ENCODE measurements at places on chromosomes 2 and 18.

DNA sequence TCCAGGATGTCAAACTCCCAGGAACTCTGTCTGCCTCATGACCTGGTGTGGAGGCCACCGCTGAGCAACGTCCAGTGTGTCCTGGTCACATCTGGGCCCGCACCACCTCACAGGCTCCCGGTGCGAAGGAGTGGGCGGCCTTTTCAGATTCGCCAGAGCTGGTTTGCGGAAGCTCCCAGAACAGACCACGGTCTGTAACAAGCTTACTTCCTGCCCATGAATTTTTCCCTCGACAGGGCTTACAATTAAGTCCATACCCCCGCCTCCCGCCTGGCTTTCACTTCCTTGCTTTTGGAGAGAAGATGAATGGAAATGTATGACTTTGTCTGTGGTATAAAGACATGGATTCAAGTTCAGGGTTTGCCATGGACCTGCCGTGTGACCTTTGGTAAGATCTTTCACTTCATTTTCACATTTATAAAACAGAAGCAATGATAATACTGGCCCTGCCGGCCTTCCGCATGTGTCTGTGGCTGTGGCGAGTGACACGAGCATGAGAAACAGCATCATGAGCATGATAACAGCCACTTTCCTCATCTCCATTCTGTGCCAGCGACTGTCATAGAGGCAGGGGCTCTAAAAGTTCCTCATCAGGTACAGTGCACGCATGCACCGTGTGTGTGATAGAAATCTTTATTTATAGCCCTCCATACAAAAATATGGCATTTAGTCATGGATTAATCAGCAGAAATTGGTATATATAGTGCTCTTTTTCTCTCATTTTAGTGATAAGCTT is 31.0 kb upstream of the KCNF1 start:
- no peak for DNase-seq

GRCh38 chr2:106119074-106119473 is 75.0 kb downstream of the UXS1 start:
- DNase-seq, result no peak

DNA sequence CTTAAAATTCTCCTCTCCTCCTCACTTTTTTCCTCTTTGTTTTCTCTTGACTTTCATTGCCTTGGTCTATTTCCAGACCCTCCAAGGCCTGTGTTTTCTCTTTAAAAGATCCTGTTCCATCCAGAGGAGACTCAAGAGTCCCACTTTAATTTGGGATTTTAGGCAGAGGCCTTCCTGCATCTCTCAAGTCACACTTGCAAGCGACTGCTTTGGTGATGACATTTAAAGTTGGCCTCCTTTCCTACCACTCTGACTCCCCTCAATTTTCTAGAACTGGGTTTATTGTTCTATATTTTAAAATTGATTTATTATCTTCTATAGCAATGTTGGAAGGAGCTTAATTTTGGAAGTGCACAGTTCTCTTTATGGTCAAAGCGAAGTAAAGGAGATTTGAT is 16.3 kb downstream of the ASAP2 start:
- DNase-seq, result no peak

- DNase-seq, result no peak
These were observed 8.6 kb upstream of the PLB1 start for GRCh38 chr2:28487258-28487657.

GRCh38 chr2:28325567-28326468 is 66.8 kb upstream of the FOSL2 start:
- no peak for DNase-seq

- DNase-seq, result no peak
These were observed 1.2 kb downstream of the KDSR start for GRCh38 chr18:63365876-63366212.

- DNase-seq, result no peak
These were observed 107.7 kb downstream of the SCG2 start for GRCh38 chr2:223494496-223494895.

- DNase-seq, result no peak
These were observed 215.7 kb downstream of the MGAT5 start for GRCh38 chr2:134469516-134470115.

DNA sequence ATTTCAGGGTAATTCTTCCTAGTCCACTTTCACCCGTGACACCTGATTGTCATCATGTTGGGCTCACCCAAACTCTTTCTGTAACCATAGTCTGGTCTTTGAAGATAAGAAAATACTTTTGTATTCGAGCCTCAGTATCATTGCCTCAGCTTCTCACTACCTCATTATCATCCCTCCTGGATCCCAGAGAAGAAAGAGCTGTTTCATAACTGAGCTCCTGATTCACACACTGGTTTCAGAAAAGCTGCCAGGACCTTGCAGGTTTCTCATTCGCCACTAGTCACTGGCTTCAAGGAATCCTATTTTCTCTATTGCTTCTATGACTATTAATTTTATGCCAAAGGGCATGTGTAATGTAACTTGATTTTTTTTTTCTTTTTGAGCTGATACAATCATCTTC is 2.9 kb upstream of the CRIM1 start:
- no peak for DNase-seq

DNA sequence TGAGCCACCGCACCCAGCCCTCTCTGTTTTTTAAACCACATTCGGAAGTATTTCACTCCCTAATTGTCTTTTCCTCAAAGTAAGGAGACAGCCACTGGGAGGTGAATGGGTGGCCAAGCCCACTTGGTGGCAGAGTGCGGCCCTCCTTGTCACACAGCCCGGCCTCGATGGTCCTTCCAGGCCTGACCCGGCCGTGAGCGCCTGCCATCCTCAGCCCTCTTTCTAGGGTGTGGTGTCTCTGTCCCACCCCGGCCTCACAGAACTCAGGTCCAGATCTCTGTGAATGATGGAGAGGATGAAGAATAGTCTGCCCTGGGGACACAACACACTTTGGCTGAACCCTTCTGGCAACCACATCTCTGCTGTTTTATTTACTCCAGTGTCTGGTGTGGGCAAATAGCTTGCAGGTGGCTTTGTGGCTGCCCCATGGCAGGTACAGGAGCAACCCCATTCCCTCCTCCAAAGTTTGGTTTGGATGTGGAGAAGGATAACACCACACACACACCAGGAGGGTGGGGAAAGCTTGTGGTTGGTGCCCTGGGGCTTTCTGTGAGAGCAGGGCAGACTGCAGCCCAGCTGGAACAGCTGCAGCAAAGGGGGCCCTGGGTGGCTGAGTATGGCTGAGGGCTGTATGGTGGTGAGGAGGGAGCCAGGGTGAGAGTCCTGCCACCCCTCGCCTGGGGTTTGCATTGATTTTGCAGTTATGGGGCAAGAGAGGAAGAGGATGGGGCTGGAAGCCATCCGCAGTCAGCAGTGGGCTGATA is 88.6 kb downstream of the FAM168B start:
- DNase-seq, result no peak

DNA sequence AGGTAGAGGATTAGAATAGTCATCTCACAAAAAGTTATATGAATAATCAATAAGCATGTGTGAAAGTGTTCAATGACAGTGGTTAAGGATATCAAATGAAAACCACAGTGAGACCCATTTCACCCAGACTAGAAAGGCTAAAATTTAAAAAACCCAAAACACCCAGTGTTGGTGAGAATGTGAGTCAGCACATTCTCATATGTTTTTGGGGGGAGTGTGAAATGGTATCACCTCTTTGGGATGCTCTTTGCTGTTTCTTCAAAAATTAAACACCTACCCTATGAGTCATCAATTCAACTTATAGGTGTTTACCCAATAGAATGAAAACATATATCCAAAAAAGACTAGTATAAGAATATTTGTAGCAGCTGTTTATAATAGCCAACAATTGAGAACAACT is 69.8 kb downstream of the MAP3K20 start:
- DNase-seq, result no peak

- DNase-seq, result no peak
These were observed 242.1 kb downstream of the SEPTIN10 start for GRCh38 chr2:109371481-109372170.

GRCh38 chr2:26770986-26771586 is 7.0 kb downstream of the SLC35F6 start:
- no peak for DNase-seq

DNA sequence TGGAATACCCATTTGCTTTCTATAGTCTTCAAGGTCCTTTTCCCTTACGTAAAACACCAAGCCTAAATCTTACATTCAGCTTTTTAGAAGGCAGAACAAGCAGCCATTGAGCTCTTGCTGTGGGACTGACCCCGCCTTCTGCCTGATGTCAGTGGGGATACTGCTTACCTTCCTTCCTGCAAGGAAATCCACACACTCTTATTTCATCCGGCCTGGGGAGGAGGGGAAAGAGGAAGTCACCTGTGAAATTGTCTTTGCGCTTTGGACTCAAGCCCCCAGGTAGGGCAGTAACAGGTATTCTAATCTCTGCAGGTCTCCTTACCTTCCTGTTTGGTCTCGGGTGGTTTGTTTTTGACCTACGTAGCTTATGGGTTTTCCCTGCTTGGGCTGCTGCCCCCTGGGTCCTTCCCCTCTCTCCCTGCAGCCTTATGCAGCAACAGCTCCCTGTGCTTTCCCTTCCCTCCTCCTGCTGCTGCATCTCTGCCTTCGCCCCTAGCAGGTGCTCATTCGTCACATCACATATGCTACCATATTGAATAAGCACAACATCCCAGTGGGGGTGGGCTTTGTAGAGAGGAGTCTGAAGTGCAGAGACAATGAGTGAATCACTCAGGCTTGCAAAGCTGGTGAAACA is 402.5 kb upstream of the TRIB2 start:
- DNase-seq, result no peak

DNA sequence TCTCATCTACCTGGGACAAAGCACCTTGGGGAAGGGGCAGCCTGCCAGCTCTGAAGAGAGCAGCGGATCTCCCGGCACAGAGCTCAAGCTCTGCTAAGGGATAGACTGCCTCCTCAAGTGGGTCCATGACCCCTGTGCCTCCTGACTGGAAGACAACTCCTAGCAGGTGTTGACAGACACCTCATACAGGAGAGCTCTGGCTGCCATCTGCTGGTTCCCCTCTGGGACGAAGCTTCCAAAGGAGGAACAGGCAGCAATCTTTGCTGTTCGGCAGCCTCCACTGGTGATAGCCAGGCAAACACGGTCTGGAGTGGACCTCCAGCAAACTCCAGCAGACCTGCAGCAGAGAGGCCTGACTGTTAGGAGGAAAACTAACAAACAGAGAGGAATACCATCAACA is 549.9 kb upstream of the LRATD1 start:
- DNase-seq, result no peak

GRCh38 chr2:75018162-75018561 is 59.7 kb downstream of the POLE4 start:
- DNase-seq, result no peak

DNA sequence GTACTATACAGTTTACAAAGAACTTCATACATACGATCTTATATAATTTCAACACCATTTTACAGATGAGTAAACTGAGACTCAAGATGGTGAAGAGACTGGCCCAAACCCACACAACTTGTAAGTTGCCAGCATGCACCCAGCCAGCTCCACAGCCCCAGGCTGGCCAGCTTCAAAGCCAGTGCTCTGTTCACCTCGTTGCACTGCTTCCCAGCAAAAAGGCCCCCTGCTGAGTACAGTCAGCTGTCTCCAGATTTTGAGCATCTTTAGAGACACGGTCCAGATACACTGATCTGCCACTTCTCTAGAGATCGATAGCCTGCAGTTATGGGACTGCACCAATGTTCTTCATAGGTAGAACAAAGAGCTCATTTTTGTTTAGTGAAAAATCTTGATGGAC is 257.2 kb upstream of the CHAC2 start:
- DNase-seq, result no peak

DNA sequence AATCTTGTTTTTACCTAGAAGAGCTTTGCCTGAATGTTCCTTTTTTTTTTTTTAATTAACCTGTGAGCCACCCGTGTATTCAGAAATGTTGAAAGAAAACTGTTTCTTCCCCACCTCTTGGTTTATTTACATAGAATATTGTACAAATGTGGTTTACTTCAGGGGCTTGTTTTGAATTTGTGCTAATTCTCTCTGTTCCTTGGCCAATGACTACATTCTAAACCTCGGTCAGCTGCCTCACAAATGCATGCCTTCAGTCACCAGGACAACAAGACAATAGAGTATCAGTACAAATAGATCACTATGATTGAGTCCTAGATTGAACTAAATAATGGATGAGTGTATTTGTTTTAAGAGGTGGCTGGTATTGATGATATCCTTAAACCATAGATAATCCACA is 36.0 kb downstream of the AGFG1 start:
- DNase-seq, result no peak

- no peak for DNase-seq
These were observed 293.1 kb downstream of the SLC8A1 start for GRCh38 chr2:40158781-40159180.

GRCh38 chr2:85935746-85936208 is 47.0 kb upstream of the ST3GAL5 start:
- DNase-seq, result no peak

DNA sequence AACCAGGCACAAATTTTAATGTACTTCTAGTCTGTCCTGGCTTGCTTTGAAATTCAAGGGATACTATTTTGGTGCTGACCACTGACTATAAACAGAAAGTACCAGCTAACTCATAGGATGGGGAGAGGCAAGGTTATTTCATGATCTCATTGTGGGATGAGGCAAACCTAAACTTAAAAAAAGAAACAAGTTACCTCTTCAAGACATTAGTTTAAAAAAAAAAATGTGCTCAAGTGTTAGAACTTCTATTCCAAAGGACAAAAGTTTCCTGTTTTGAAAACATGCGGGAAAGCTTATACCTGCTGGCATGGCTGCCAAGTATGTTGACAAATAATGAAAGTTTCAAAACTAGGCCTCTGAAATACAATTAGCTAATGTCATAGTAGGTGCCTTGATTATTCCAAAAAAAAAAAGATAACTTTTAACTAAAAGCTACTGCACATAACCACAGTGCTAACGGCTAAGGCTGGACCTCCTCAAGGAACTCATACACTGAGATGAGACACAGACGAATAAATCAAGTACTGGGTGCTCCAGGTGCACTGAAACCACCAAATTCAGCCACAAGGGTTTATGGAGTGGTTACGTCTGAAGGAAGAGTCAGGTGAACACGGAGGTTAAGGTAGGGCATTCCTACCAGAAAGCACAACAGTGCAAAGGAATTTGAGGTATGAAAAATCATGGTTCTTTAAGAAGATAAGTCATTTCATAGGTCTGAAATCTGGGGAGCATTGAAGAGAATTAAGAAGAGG is 38.1 kb downstream of the TMEM131 start:
- no peak for DNase-seq

GRCh38 chr2:145654746-145655145 is 1134.8 kb upstream of the ZEB2 start:
- DNase-seq, result no peak

DNA sequence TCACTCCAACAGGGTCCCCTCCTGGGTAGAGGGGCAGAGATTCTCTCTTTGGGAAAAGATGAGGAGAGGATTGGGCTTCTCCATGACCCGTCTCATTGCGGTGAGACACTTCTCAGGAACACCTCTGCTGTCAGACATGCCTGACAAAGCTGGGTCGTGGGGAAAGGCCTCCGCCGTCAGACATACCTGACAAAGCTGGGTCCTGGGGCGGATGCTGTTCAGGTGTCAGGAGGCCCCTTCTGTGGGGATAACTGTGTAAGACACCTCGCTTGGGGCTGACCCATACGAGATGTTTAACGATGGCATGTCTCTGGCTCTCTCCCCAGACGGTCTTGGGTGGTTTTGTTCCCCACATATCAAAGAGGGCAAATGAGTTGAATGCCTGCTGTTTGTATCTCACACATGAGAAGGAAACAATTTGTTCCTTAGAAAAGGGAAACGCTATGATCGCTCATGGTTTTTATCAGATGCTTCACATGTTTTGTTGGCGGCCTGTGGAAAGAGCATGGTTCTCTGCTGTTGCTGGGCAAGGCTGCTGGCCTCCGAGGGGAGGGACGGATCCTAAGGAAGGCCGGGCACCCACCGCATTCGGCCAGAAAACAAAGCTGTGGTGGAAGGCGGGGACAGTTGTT is 40.8 kb upstream of the PXDN start:
- no peak for DNase-seq

- no peak for DNase-seq
These were observed 974.9 kb upstream of the PIK3C3 start for GRCh38 chr18:40980171-40980570.
